ENCODE measurements at places on chromosomes 7 and 10. TPM values are rescaled to one million over a fixed set of nuclear protein-coding genes. Genes with fewer than 3 reads are reported as not detected.
A peak's percentile ranks its signal among the peaks of the same experiment; 100 is the strongest.

GRCh38 chr10:30988831-30989435 lies 42.7 kb downstream of the ZNF438 start:
- no peak for DNase-seq

DNA sequence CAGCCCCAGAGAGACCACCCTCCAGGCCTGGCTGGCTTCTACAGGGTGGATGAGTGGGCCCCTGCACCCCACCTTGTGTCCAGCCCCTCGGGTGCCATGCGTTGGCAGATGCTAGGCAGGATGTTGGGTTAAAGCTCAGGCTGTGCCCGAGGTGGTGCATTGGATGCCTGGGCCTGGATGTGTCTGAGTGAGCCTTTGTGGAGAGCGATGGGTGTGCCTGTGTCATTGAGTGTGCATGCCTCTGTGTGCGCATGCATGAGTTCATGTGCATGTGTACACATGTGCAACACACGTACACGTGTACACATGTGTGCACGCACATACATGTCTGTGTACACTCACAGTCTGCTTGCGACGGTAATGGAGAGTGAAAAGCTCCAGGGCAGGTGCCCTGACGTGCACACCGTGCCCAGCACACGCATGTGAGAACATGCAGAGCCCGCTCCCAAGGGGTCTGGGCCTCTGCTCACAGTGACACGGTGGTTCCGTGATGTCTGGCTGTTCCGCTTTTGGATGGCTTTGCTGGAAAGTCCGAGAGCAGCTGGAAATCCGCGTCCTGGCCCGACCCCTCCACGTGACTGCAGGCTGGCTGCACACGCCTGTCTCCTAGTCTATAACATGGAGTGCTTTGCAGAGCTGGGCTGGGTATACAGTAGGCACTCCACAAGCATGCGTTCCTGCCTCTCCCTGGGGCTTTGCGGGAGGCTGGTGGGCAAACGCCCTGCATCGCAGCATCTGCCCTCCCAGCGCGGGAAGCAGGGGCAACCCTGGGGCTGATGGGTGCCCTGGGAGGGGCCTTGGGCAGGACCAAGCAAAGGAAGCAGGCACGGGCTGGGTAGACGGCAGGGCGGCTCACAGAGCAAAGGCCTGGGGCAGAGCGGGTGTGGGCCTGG lies 36.9 kb downstream of the ELFN1 start:
- peak; percentile 65 for DNase-seq

DNA sequence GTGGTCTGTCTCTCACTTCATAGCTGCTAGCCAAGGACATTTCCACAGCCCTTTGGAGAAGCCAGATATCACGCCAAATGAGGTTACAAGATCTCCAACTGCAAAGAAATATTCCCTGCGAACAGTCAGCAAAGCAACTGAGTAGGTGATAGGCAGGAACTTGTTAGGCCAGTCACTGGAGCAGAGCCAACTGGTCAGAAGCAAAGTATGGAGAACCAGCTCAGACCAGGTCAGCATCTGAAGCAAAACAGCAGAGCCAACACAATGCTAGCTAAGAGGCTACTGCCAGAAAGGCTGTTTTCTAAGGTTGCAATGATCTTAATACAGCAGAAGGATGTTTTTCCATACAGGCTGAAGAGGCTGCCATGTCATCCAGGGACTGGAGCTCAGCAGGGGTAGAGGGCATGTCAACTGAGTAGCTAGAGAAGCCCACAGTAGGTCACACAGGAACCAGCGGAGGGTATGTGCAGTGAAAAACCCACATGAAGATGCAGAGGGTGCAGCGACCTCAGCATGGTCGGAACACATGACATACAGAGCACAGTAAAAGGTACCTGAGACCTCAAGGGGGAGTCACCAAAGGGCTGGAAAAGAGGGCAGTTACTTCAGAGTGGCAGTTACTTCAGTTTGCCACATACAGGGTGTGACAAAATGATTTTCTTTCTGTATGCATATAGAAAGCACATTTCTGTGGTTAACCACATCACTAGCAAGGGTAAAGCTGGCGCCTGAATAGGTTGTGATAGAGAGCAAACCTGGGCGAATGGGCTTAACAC lies 8.9 kb downstream of the SEC31B start:
- DNase-seq = no peak

- no peak for DNase-seq
Observed at GRCh38 chr10:4121502-4122380, 336.7 kb upstream of the KLF6 start.

DNA sequence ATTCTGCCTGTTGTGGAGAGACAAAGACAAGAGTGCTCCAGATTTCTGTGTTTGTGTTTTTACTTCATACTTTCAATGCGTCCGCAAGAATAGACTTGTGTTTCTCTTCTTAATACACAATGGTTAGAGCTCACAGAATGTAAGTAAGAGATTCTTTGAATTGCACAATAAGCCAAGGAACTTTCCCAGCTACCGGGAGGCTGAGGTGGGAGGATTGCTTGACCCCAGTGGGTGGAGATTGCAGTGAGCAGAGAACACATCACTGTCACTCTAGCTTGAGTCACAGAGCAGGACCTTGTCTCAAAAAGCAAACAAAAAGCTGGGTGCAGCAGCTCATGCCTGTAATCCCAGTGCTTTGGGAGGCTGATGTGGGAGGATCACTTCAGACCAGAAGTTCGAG lies 250.7 kb upstream of the MYO3A start:
- no peak for DNase-seq

DNA sequence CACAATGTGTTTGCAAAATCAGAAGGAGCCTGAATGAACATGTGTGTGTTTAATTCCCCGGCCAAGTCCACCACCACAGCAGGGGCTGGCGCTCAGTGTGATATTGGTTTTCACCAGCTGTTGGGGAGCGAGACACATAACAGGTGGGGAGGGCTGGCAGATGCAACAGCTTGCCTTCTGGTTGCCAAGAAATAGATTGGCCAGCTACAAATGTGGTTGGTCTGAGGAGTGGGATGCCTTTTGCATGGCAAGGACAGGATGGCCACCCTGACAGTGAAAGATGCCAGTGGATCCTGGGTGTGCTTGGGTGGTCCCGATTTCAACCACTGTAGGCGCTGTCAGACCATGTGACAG lies 292.5 kb upstream of the FZD8 start:
- no peak for DNase-seq

DNA sequence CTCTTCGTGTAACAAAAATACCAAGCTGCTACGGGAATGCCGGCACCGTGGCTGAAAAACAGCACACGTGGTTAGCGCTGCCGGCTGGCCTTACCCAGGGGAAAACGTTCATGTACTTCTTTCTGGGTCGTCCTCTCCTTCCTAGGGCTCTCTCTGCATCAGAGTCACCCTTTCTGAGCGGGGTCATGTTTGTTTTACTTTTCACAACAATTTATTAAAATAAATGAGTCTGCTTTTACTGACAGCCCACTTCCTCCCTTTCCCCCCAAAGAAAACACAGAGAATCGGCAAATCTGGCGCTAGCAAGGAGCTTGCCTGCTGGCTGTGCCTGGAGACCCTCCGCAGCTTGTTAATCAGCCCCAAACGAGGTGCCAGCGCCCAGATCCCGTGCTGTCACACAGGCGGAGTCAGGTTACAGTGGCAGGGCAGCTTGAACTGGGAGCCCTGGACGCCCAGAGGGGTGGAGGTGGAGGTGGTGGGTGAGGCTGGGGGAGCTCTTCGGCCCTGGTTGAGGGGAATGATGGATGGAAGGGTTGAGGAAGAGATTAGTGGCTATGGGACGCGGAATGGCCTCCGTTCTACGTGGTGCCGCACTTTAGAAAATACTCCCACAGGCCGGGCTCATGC lies 162.2 kb upstream of the TNS3 start:
- DNase-seq = no peak

- DNase-seq = no peak
Observed at GRCh38 chr7:93146036-93146435, 2.1 kb downstream of the SAMD9L start.

- no peak for DNase-seq
Observed at GRCh38 chr7:127803626-127804025, 151.6 kb downstream of the SND1 start.

GRCh38 chr7:143346018-143346417 lies 16.5 kb downstream of the FAM131B start:
- no peak for DNase-seq

DNA sequence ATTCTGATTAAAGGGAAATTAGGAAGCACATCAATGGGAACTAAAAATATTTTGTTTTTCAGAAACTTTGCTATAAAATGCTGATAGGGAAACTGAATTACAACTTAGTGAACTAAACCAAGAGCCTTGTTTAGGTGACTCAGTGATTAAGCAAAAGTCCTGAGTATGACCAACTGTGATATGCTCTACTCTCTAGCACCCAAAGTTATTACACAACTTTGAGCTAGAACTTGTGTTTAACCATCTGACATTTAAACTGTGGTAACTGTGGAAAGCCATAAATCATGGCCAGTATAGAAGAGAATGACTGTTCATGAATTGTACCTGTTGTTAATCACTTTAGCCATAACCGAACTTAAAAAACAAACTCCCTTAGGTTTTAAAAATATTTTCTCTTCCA lies 127.4 kb downstream of the ZNF365 start:
- DNase-seq = no peak

DNA sequence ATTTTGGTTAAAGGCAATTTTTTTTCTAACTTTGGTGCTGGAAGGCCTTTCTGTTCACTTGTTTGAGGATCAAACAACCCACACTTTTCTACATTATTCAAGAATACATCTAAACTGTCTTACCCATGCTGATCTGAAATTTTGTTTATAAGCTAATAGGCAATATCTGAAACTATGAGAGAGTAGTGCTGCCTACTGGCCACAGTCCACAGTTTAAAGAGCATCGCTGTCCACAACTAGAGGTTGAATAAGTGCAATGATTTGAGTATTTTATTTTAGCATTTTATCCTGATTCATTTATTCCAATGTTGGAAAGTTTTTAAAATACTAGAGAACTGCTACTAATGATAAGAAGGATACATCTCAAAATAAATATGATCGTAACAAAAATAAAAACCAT lies 306.9 kb downstream of the ELMO1 start:
- no peak for DNase-seq

NEUROG3 gene
- total RNA-seq = not detected

CCDC172 gene
- total RNA-seq = not detected

CALY gene
- not detected for total RNA-seq

GSTO1 gene
- 95.9 TPM for total RNA-seq

HOXA1 gene
- 1.3 TPM for total RNA-seq

AKR1E2 gene
- 11.0 TPM for total RNA-seq

ZNF316 gene
- 42.0 TPM for total RNA-seq

GFRA1 gene
- 10.3 TPM for total RNA-seq
